Activated CD4-positive, alpha-beta T cell treated with anti-CD3 and anti-CD28 coated beads for 36 hours (primary cell): ENCODE measurements at places on chromosomes 6 and 20.
A peak's percentile ranks its signal among the peaks of the same experiment; 100 is the strongest.

DNA sequence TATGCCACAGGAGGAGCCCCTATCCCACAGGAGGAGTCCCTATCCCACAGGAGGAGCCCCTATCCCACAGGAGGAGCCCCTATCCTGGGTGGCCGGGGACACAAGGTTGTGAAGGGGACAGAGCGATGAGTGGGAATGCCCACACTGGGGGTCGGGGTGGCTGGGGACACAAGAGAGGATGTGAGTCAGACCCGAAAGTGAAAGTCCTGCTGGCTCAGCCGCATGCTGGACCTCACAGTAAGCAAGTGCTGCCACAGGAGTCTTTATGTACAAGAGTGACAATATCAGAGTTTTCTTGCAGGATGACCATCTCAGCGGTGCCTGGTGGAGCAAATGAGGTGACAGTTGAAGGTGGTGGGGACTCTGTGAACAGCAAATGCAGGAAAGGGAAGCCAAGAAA, 93.7 kb downstream of the PSMB1 start:
- peak; percentile 55 for DNase-seq

DNA sequence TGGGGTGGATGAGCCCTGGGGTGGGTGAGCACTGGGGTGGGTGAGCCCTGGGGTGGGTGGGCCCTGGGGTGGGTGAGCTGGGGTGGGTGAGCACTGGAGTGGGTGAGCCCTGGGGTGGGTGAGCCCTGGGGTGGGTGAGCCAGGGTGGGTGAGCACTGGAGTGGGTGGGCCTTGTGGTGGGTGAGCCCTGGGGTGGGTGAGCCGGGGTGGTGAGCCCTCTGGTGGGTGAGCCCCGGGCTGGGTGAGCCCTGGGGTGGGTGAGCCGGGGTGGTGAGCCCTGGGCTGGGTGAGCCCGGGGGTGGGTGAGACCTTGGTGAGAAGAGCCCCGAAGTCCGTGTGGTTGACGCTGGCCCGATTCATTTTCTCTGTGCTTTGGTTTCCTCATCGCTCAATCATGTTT, 18.6 kb downstream of the SMOC2 start:
- no peak for DNase-seq

DNA sequence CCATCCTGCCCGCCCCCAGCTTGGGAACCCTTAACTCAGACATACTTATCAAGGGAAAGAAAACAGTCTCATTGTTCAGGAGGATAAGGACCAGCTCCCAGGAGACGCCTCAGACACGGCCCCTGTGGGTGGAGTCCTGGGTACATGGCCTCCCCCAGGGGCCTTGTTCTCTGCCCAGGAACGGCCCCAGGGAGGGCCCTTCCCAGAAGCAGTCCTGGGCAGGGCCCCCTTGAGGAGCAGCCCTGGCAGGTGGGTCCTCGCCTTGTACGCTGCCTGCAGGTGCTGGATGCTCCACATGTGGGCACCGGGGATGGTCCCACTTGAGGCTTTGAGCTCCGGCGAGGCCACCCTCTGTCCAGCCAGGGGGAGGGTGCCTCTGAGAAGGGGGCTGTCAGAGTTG, 4.5 kb upstream of the GATA5 start:
- no peak for DNase-seq

DNA sequence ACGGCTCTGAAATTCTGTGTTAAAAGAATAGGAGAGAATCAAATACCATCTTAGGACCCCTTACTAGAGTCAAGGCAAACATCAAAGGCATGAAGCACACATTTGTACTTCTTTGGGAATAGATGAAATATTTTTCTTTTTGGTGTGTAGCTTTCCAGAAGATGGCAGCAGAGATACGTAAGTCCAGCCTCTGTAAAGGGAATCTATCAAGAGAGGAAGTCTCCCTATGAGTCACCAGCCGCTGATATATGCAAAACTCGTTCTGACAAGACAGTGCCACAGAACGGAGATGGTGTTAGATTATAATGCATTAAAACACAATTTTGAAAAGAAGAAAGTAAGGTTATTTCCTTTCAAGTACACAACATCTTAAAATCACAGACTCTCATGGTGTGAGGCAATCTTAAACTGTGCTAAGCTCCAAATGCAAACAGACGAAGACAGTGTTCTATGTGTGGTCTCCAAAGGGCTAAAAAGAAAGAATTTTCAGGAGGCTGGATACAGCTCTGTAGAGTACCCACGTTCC, 120.0 kb upstream of the AGPAT4 start:
- DNase-seq, result peak; percentile 75

GRCh38 chr20:54004445-54004844, 65.9 kb downstream of the BCAS1 start:
- DNase-seq, result no peak

GRCh38 chr6:101544286-101544685, 150.8 kb downstream of the GRIK2 start:
- DNase-seq, result no peak

DNA sequence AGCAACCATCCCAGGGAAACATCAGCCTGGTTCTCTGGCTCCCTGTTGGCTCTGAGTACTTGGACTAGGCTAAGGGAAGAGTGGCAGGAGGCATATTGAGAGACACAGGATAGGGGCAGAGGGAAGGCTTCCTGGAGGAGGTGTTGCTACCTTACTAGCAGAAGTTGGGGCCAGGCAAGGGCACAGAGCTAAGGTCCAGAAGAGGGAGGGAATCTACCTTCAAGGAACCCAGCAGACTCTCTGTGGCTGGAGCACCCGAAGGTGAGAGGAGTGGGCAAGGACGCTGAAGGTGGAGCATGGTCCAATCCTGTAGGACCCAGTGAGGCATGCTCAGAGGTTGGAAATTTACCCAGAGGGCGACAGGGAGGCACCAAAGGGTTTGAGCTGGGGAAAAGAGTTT, 191.9 kb downstream of the TFAP2C start:
- DNase-seq, result no peak

DNA sequence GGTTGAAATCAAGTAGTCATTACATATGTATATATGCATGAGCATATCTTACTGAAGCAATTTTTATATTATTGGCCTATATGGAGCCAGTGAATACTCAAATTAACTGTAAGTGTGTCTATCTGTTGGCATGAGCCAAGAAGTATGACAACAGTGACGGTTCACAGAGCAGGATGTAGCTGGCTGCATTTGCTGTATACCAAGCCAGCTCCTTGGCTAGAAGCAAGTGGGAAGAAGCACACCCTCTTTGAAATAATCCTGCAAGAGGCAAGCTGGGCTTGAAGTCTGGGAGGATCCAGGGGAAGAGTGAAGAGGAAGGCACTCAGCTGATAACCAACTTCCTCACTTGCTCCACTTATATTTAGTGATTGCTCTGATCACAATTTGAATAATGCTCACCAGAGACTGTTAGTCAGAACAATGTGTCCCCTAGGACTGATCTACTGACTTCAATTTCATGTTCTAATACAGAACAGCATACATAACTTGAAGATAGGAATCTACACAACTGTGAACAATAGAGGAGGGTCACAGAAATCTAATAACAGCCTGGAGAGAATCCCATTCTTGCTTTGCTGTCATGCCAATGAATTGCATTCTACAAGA, 497.3 kb downstream of the PRKN start:
- DNase-seq, result no peak

- peak; percentile 75 for DNase-seq
These were observed 1.7 kb downstream of the PHF10 start for GRCh38 chr6:169722362-169723199.

DNA sequence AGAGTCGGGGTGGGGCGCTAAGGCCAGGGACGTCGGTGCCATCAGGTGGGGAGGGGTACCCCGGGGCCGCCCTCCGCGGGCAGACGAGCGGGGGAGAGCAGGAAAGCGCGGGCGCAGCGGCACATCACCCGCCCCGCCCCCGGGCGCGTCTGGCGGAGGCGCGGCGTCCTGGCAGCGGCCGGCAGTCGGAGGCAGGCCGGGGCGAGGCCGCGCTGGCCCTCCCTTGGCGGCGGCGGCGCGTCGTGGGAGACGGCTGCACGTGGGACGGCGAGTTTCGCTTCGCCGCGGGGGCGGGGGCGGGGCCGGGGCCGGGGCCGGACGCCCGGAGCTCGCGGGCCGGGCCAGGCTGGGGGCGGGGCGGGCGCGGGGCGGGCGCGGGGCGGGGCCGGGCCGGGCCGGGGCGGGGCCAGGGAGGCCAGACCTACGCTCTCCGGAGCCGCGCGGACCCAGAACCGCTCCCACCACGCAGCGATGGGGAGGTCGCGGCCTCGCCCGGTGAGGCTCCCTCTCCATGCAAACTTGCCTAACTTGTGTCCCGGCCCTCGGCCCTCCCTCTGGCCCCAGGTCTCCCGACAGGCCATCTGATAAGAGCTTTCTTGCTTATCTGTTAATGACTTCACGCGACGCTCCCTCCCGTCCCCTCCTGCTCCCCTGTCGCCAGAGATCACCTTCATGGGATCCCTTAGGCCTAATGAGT, 12.5 kb downstream of the ITPR3 start:
- DNase-seq, result peak; percentile 68

DNA sequence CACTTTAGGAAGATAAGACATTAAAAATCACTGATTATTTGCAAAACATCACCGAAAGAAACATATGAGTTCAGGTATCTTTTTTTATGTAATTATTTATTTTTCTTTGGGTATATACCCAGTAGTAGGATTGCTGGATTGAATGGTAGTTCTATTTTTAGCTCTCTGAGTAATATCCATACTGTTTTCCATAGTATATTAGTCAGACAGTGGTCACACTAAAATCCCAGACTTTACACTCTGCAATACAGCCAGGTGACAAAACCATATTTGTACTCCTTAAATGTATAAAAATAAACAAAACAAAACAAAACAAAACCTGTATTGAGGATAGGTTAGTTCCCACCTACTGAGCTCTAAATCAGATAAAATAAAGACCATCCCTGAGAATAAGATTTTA, 1024.3 kb upstream of the EYS start:
- no peak for DNase-seq

- no peak for DNase-seq
These were observed 8.6 kb downstream of the BYSL start for GRCh38 chr6:41929924-41930323.

- DNase-seq, result peak; percentile 91
These were observed at the start of gene DEK for GRCh38 chr6:18264219-18264922. Gene DEK (minus strand): TSS chr6:18264530. CDS start chr6:18263987, 543 bp downstream.

DNA sequence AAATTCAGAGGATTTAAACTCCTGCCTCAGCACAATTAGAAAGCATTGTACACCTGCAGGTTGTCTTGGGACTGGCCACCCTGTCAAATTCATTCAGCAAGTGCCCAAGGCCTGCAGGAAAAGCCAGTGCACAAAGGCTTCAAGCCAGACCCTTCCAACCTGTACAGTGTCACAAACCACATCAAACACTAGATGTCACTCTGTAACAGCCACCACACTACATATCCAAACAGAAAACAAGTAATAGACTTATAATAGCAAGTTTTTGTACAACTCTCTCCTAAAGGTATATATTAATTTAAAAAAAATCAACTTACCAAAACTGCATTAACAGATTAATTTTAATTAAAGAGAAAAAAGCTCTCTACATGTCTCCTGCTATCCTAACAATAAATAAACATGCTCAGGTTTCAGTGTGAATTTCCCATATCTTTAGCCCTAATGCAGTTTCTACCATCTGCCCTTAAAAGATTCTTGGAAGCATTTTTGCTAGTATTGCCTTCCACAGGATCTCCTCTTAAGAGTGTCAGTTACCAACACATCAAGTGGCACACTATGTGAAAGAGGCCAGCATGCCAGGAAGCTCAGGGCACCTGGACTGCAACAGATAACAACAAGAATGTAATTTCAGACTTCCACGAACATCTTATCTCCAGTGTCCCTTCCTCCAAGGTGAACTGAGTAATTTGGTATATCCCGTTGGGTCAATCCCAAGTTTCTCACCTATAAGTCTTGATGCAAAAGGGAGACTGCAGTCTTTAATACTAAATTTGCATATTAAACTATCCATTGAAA, 47.5 kb downstream of the RALGAPA2 start:
- peak; percentile 10 for DNase-seq
